A549 treated with RU486 at 1 μM for 4 hours (cell line): ENCODE measurements at places on chromosomes 12 and 14. TPM values are rescaled to one million over a fixed set of nuclear protein-coding genes. Genes with fewer than 3 reads are reported as not detected.

The IFNG-AS1 gene
- total RNA-seq: not detected in 5 replicates

The SIX4 gene
- 2.1 to 4.2 TPM (median 3.6 TPM) in 5 replicates for total RNA-seq

The CAPS2 gene
- total RNA-seq: 1.3 to 3.0 TPM (median 1.6 TPM) in 5 replicates

The CLEC7A gene
- total RNA-seq: not detected in 5 replicates

The TMEM121 gene
- total RNA-seq: 3.7 to 11.5 TPM (median 8.9 TPM) in 5 replicates

The REP15 gene
- total RNA-seq: 0.12 to 0.65 TPM (median 0.40 TPM) in 4 of 5 replicates, not detected in the other

The OR4M1 gene
- not detected in 5 replicates for total RNA-seq

The DDX51 gene
- total RNA-seq: 20.9 to 28.9 TPM (median 28.3 TPM) in 5 replicates

The TAS2R50 gene
- not detected in 5 replicates for total RNA-seq

The KRT85 gene
- 0.12 TPM in 1 of 5 replicates, not detected in the others for total RNA-seq

The KRT74 gene
- not detected in 5 replicates for total RNA-seq

The KRT80 gene
- total RNA-seq: 46.7 to 71.8 TPM (median 60.6 TPM) in 5 replicates

The G2E3 gene
- total RNA-seq: 15.6 to 19.6 TPM (median 17.8 TPM) in 5 replicates

The FAM181A gene
- not detected in 5 replicates for total RNA-seq

The NAB2 gene
- total RNA-seq: 16.4 to 18.9 TPM (median 18.4 TPM) in 5 replicates

The SLC10A1 gene
- total RNA-seq: not detected in 5 replicates

The NKX2-8 gene
- total RNA-seq: 1.5 to 4.3 TPM (median 3.5 TPM) in 5 replicates

The MANSC1 gene
- 3.2 to 4.6 TPM (median 3.7 TPM) in 5 replicates for total RNA-seq

The IL31 gene
- total RNA-seq: not detected in 5 replicates

The RPS26 gene
- total RNA-seq: 641 to 1,011 TPM (median 739 TPM) in 5 replicates

The PRH2 gene
- total RNA-seq: not detected in 5 replicates

The GPRC5D gene
- total RNA-seq: not detected in 5 replicates
